NCI-H1092 treated with DMSO at 0.1 percent for 48 hours (cell line): ENCODE measurements at places on chromosomes 5 and 9.
A peak's percentile ranks its signal among the peaks of the same experiment; 100 is the strongest.

DNA sequence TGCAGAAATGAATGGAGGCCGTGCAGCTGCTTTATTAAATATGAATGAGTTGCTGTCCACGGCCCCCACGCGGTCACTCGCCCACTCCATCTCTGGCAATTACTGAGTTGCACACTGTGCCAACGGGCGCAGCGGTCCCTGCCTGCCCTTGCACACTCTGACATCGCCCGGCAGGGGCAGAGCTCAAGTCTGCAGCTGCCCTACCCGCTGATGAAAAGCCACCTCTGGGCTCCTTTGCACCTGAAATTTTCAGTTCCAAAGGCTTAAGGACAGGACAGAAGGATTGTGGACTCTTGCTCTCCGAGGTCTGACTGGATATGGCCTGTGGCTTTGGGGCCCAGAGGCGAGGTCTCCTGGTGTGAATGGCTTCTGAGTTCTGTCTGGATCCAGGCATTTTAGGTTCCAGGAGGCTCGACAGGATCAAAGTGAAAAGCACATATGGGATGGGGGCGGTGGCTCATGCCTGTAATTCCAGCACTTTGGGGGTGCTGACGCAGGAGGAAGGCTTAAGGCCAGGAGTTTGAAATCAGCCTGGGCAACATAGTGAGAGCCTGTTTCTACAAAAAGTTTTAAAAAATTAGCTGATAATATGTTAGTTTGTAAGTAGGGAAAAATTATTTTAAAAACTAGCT, 201.8 kb downstream of the PAX5 start:
- peak; percentile 13 for DNase-seq

DNA sequence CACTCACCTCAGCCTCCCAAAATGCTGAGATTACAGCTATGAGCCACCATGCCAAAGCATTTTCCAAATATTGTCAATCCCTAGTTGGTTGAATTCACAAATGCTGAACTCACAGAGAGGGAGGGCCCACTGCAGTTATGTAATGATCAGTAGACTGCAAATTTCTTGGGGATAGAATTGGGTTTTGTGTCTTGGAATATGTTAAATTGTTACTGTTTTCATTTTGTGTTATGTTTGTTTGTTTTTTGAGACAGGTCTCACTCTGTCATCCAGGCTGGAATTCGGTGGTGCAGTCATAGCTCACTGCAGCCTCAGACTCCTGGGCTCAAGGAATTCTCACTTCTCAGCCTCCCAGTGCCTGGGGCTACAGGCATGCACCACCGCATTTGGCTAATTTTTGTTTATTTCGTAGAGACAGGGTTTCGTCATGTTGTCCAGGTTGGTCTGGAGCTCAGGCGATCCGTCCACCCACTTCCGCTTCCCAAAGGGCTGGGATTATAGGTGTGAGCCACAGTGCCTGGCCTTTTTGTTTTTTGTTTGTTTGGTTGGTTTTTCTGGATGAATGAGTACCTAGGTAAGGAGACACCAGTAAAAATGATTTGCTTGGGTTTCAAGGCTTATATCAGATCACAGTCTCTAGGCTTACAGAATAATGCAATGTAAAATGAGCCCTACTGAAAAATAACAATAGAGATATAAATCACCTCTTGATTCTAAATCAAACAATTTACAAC, 31.5 kb upstream of the LMNB1 start:
- DNase-seq: no peak

GRCh38 chr9:3330792-3331420, 194.9 kb downstream of the RFX3 start:
- no peak for DNase-seq

GRCh38 chr5:172420235-172420939, 33.9 kb downstream of the SH3PXD2B start:
- DNase-seq: no peak

GRCh38 chr9:76502746-76503145, 43.8 kb downstream of the GCNT1 start:
- no peak for DNase-seq

- no peak for DNase-seq
These were observed 12.4 kb downstream of the TLX3 start for GRCh38 chr5:171321447-171321846.

DNA sequence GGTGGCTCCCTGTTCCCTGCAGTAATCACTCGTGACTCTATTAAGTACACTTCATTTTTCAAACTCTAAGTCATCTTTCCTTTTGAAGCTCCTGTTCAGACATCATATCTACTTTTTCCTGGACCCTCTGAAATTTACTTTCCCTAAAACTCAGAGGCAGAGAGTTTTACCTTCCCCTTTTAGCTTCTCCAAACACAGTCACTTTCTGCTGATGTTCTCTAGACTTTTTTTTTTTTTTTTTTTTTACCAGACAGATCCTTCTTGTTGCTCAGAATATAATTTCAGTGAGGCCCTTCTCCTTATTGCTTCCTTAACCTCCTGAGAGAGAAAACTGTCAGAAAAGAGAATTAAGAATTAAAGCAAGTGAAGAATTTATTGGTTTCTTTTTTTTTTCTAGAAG, 86.6 kb upstream of the LRRTM2 start:
- peak; percentile 40 for DNase-seq

DNA sequence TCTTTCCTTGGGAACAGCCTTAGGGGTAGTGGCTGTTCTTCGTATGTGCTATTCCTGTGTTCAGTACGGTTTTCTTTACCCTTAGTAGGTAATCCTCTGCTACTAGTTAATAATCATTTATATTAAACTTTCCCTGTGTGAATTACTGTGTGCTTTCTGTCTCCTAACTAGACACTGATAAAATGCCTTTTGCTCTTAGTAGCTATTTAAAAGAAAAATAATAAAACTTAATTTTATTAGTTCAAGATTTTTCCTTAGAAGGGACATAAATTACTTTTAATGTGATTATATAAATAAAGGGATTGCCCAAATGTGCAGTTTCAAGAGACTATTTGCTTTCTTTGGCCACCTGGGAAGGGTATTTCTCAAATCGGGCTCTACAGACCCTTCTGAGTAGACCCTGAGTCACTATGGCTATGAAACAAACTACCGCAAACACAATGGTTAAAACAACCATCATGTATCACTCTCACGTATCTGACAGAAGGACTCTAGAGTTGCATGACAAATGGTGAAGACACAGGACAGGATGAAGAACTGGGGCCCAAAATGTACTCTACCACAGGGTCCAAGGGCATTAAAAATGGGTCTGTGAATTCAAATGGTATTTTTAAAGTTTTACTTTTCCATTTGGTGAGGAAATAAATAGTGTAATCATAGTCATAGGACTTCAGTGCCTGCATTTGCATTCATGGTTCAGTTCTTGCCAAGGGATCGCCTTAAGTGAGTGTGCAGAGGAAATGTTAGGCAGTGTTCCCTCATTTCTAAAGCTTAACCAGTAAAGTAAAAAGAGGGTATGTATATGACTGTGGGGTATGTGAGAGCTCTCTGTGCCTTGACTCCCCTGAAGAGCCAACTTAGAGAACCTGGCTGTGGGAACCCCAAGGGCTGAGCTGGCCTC, 97.0 kb downstream of the TSSK1B start:
- DNase-seq: no peak

GRCh38 chr5:151694035-151694485, 7.3 kb upstream of the SPARC start:
- no peak for DNase-seq

DNA sequence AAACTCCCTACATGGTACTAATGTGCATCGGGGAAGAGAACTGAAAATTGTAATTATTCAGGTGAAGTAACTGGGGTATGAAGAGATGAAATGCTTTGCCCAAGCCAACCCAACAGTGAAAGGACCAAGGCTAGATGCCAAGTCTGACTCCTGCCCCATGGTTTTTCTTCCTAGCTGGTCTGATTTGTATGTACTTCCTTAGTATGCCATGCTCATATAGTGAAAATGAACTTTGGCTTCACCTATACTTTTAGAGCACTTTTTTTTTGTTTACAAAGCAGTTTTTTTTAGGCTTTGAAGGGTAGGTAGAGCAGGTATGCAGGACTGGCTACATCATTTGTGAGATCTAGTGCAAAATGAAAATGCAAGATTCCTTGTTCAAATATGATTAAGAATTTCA, 359.4 kb upstream of the RIOK2 start:
- DNase-seq: no peak

- no peak for DNase-seq
These were observed 48.7 kb upstream of the ACTBL2 start for GRCh38 chr5:57531333-57531732.

DNA sequence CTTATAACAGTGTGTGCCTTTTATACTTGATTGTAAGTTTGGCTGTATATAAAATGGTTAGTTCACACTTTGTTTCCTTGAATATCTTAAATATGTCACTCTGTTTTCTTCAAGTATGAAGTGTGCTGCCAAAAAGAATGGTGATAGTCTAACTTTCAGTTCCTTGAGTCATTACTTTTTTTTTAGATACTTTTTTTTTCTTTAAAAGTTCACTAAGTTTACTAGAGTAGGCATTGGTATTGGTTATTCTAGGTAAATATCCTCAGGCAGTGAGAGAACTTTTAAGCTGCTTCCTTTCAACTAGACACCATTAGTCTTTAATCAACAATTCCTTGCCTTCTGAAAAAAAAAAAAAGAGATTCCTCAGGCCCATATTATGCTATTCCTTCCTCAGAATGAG, 41.9 kb downstream of the SPEF2 start:
- no peak for DNase-seq

DNA sequence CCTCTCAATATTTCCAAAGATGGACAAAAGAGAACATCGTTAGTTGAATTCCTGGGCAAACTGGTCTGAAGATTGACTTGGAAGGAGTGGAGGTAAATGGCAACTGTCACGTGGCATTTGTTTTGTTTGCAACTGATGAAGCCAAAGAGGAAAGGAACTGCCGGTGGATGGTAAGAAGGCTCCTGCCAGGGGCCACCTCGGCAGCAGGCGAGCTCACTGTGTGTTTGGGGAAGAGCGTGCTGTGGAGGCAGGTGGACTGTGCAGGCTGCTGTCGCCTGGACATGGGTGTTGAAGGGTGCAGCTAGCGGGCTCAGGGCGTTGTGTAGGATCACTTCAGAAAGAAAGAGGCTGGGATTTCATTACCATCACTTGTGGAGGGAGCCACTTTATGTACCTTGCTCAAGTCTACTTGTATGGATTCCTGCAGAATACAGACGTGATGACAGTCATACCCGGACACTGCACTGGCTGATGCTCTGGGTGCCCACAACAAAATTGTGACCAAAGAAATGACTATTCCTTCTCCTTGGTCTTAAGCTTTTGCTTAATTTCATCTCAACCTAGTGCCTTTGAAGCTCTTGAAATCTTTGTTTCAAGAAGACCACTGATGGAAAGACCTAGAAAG, 72.7 kb downstream of the MAP1B start:
- no peak for DNase-seq

GRCh38 chr9:87862536-87863268, 20.0 kb upstream of the SPATA31E1 start:
- no peak for DNase-seq

- no peak for DNase-seq
These were observed 58.7 kb downstream of the FYB1 start for GRCh38 chr5:39160576-39161213.

GRCh38 chr9:11551106-11551505, 938.3 kb upstream of the PTPRD start:
- no peak for DNase-seq
